ENCODE measurements at places on chromosomes 16 and 17.
A peak's percentile ranks its signal among the peaks of the same experiment; 100 is the strongest.

GRCh38 chr17:48048384-48049126 is 396 bp downstream of the NFE2L1 start:
- DNase-seq: peak; percentile 82

DNA sequence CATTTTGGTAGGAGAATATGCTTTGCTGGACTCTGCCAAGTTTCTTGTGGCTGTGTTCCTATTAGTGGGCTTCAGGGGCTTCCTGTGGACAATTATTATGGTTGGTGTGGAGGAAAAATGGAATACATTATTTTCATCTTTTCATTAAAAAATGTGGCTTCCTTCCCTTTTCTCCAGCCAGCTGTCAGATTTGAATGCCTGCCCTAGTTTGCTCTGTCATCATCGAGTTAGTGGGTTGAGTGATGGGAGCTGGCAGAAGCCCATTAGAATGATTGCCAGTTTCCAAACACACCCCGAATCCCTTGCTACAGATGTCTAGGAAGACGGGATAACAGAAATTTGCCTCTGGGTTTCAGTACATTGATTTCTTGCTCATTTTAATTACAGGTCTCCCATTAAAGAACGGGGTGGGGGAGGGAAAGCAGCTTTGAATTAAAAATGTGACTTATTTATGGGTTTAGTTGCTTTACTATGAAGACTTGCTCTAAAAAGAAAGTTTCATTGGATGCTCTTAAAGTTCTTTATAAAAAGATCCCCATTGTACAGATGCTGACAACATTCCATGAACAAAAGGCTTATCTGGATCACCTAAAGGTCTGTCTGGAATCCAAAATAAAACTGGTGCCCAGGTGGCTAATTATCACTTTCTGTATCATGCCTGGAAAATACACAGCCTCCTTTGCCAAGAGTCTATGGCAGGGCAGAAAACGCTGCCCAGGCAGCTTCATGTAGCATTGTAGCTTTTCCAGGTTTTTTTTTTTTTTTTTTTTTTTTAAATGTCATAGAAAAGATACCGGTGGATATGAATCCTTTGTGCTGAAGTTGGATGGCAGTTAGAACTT is 103.6 kb downstream of the PRKCA start:
- DNase-seq: no peak

- DNase-seq: peak; percentile 75
These were observed 2.5 kb upstream of the LASP1 start for GRCh38 chr17:38867179-38867967.

- DNase-seq: no peak
These were observed 440.8 kb downstream of the KCNJ2 start for GRCh38 chr17:70610161-70610560.

DNA sequence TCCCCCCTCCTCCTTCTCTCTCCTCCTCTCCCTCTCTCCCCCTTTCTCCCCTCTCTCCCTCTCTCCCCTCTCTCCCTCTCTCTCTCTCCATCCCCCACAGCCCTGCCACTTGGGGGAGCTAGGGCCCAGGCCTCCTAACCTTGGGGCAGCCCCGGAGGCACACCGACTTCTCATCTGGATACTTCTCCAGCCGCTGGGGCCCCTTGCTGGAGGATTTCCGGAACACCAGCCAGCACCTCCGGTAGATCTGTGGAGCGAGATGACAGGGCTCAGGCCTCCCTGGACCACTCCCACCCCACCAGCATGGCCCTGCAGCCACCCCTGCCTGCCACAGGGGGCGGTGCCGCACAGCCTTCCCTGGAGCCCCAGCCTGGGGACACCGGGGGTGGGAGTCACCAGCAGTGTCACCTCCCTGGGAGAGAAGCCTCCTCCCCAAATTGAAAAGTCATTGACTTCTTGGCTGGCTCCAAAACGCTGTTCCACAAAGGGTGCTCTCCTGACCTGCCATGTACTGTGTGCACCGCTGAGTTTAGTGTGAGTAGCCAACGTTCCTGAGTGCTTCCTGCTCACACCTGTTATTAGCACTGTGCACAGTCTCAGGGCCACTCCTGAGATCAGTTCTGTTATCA is 10.5 kb downstream of the DOK4 start:
- peak; percentile 85 for DNase-seq

DNA sequence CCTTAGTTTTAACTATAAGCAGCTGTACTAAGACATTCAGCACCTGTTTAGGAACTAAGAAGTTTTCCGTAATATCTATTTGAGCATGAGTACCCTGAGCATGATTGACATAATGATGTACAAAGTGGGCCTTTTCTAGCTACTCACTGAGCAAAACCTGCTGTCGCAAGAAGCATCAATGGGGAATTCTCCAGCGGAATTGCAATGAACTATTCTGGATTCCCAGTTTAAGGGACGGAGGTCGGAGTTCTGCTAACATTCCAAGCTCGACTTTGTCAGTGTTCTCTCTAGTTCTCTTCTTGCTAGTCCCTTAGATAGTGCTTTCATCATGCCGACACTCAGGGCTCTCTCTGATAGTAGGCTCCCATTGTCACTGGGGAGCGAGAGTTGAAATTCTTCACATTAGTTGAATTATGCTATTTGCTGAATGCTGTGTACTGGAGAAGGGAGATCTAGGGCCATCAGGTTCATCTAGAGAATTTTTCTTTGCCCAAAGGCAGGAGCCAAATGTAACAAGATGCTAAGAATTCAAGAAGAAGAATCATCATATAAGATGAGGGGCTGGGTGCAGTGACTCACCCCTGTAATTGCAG is 40.2 kb upstream of the MYH2 start:
- DNase-seq: no peak

GRCh38 chr16:78290395-78290794 is 190.9 kb downstream of the WWOX start:
- DNase-seq: no peak

DNA sequence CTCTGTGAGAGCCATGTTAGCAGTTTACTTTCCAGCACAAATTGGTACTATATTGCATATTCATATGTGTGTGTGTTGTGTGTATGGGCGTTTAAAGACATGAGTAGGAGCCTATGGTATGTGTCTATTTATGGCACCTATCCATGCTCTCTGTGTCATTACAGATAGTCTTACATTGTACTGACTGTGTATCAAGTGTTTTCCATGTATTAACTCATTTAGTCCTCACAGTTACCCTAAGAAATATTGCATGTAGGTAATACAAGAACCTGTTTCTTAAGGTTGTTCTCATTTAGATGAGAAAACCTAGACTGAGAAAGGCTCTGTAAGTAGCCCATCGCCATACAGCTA is 1.6 kb downstream of the ALG1 start:
- DNase-seq: no peak

DNA sequence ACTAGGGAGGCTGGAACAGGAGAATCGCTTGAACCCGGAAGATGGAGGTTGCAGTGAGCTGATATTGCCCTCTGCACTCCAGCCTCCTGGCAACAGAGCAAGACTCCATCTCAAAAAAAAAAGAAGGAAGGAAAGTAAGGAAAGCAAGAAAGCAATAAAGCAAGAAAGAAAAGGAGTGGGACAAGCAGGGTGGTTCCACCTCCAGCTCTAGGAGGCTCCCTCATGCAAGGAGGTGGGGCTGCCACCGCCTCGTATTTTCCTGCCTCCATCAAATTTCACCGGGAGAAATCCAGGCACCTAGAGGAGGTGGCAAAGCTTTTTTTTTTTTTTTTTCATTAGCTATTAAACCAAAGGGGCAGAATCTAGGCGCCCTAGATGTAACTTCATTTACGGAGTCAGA is 1.0 kb downstream of the CYB561 start:
- DNase-seq: no peak

DNA sequence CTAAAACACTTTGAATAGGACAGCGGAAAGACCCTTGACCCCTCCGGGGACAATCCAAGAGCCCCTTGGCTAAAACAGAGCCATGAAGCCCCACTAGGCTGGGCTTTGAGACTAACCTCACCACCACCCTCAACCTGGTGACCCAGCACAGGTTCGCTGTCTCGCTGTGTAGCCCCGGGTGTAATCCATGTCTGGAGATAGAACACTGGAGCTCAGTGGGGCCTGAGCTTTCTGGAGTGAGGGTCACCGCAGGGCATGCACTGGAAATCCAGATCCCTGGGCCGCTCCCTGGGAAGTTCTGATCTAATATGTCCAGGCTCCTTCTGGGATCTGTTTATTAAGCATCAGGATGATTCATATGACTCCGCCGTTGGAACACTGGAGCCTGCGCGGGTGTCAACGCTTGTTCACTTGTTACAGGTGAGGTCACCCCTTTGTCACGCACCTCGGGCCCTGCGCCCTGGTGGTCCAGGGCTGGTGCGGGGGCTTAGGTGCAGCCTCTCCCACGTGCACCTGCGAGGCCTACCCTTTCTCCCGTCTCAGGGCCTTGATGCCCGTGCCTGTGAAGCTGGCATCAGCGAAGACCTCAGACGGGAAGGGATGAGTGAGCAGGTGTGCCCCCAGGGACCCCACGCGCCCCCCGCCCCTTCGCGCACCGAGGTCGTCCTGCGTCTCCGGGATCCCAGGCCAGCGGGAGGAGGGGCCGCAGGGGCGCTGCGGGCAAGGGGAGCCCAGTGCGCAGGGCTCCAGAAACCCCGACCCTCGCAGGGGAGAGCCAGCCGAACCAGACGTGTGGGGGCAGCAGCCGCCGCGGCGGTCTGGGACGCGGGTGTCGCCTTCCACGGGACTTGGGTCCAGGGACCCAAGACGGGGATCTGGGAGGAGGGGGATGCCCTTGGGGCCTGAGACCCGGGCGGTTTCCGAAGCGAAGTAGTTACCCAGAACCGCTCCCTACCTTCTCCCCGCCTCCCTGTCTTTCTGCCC is 224.1 kb upstream of the FOXF1 start:
- DNase-seq: no peak

GRCh38 chr17:78995761-78996451 is 13.7 kb downstream of the CANT1 start:
- no peak for DNase-seq

DNA sequence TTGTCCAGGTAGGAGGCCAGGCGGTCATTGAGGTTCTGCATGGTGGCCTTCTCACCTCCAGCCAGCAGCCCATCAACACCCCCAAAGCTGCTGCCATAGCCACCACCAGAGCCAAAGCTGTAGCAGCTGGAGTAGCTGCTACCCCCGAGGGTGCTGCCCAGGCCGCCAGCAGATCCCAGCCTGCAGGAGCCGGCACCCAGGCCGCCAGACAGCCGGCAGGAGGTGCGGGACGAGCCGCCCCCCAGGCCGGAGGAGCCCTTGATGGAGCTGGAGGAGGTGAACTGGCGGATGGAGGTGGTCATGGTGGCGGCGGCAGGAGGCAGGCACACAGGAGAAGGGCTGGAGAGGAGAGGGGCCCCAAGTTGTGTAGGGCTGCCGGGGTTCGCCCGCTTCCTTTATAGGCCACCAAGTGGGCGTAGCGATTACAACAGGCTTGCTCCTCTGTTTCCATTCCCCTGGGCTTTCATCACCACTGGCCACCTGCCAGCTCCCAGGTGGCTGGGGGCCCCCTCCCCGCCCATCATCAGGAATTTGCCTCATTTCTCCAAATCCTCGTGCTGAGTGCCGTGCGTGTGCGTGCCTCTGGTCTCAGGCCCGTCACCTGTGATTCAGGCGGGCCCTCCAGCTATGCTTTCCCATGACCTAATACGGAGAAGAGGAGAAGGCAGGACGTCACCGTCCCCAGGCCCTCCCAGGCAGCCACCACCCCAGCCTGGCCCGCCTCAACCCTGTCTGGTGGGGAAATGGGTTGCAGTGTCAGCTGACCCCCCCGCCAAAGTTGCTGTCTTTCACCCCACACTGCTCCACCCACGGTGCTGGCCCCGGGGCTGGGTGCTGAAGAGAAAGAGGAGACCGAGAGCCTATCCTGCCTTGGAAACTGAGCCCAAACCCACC is at the start of gene KRT17:
TSS of gene KRT17 (minus strand) at position 368 of the 894 bp plus-strand sequence. CDS start at position 302, 66 bp downstream.
- DNase-seq: no peak

DNA sequence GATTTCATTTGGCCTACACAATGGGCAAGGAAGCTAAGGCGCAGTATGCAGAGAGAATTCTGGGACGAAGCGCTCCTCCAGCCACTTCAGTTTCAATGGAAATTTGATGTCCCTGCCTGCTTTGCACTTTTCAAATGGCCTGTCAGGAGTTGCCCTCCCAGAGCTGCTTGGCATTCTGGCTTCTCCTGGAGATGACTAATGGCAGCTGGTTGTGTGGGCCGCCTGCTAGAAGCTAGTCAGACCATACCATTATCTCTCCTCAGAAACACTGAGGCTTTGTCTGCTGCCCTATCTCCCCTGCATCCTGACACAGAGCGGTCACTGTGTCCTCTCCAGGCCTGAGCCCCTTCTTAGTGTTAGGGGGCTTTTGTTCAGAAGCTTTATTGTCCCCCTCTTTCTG is 180.1 kb downstream of the SPECC1 start:
- DNase-seq: no peak

GRCh38 chr17:42179911-42180410 is 981 bp downstream of the KCNH4 start:
- peak; percentile 90 for DNase-seq

DNA sequence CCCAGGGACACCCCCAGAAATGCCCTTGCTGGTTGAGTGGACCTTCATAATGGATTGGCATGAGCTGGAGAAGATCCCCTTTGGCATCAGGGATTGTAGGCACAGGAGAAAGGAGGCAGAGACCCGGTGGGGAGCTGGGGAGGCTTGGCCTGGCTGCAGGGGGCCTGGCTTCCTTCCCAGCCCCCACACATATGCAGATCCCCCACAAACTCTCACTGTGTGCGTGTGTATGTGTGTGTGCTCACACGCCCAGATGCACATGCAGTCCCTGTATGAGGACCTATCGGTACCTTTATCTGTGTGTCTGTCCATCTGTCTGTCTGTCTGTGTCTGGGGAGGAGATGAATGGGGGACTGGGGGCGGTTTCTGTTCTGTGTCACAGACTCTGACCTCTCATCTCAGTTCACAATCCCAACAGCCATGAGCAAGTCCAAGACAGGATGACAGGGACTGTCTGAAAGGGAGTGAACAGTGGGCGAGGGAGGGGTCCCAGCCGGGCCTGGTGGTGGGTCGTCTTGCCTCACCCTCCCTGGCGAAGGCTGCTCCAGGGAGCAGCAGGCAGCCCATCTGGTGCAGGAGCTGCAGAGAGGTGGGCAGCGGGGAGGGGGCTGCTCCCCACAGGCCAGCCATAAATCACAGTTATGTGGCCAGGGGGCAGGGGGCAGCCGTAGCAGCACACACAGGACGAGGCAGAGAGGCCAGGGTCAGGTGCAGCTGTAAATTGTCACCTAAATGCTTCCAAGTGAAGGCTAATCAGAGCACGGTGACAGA is 46.7 kb upstream of the LHX1 start:
- DNase-seq: peak; percentile 68

GRCh38 chr17:41534899-41535546 is 6.9 kb upstream of the KRT19 start:
- DNase-seq: no peak

DNA sequence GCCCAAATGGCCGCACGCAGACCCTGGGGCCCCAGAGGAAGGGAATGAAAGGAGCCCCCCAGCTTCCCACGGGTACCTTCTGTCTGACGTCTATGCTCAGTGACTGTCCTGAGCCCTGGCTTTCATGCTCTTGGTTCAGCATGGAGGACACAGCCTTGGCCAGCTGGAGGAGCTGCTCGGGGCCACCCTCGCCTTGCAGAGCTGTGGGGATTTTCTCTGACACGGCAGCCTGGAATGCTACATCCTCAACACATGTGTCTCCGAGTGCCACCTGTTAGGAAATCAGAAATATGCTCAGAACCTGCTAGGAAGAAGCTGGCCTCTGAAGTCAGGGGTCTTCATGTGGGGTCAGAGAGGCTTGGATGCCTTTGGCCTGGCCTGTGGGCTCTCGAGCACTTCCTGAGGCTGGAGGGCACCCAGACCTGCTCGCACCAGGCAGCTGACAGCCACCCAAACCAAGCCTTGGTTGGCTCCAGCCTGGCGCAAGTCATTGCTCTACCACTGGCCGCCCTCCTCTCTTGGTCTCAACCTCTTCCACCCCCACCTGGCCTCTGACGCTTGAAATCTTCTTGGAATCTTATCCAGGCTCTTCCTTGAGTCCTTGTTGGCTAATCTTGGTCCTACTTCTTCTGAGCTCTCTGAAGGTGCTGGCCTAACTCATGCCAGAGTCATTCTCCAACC is 63.7 kb upstream of the BCO1 start:
- DNase-seq: no peak

- DNase-seq: no peak
These were observed at the start of gene ANKS4B for GRCh38 chr16:21233521-21234150. Gene ANKS4B, plus strand, starts transcription at chr16:21233699. Its CDS starts 39 bp downstream, at chr16:21233738.
